ENCODE measurements at places on chromosomes 3 and 15.

DNA sequence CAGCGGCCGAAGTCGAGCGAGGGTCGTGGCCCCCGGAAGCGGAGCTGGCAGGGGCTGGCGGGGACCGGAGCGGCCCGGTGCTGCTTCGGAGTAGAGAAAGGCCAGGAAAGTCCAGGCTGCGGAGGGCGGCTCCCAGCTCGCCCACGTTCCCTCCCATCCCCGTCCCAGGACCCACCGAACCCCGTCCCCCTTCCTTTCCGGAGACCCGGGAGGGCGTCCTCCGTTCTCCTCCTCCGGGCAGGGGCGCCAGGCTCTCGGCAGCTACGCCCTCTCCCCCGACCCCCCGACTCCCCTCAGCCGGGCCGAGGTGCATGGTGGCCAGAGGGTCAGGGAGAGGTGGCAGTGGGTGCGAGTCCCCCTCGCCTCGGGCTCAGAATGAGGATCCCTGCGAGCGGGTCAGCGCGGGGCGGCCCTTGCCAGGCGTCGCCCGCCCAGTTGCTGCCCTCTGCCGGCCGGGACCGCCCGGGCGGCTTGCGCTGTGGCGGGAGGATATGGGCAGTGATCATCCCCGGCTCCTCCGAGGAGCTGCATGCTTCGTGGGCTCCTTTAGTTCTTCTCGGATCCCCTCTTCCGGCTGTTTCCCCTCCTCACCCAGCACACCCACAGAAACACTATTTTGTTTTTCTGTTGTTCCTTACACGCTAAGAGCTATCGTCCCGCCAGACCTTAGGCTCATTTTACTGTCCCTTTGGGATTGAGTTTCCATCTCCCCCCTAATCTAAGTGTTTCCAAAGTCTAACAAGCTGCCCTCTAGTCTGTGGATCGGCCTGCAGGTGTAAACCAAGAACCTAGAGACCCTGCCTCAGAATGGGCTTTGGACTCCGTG is 744 bp upstream of the ALDH1A2 start:
- DNase-seq, result peak; percentile 35

DNA sequence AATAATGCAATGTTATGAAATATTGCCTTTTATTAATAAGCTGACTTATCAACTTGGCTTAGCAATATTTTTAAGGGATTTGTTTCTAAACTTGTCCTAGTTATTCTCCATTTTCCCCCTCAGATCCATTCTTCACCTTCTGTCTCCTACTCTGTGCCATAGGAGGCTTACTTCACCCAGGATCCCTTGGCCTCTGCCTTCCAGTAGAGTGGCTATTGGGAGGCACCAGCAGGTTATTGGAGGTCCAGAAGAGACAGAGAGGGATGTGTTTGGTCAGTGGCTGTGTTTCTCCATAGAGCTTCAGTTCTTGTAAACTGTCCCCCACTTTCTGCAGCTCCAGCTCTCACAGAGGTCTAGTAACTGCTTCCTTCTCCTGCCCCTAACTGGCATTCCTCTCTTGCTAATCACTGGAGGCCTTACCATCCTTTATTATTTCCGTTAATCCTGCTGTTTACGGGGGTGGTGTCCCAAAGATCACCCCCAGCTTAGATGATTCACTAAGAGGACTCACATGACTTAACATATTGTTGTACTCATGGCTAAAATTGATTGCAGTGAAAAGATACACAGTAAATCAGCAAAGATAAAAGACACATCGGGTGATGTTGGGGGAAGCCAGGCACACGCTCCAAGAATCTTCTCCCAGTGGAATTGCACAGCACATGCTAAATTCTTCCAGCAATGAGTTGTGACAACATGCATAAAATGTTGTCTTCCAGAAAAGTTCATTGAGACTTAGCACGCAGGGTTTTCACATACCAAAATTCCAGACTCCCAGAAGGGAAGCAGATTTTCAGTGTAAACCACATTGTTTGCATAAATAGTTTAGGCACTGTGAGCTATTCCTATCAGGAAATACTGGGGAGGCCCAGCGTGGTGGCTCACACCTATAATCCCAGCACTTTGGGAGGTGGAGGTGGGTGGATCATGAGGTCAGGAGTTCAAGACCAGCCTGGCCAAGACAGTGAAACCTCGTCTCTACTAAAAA is 67.5 kb downstream of the RPL22L1 start:
- DNase-seq, result peak; percentile 98

- DNase-seq, result no peak
Observed at GRCh38 chr3:157310329-157311052, 126.2 kb upstream of the PTX3 start.

DNA sequence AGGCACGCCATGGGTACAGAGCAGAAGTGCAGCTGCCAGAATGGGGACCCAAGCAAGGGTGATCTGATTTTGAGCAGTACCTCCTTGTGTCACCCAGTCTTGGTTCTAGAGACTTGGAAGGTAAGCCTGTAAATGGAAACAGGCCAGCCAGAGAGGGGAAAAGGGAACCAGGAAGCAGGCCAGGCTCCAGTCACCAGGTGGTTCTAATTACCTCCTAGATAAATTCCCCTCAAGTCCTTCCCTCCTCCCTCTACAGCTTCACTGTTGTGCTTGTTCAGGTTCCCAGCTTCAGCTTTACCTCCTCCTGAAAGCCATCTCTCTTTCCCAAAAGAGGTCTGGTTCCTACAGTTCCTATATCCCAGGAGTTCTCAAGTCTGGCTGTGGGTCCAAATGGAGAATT is 58.8 kb upstream of the SLC7A14 start:
- DNase-seq, result no peak

- no peak for DNase-seq
Observed at GRCh38 chr3:32922078-32922477, 29.4 kb upstream of the CCR4 start.

GRCh38 chr3:127886231-127886955 is 28.6 kb upstream of the KBTBD12 start:
- no peak for DNase-seq

DNA sequence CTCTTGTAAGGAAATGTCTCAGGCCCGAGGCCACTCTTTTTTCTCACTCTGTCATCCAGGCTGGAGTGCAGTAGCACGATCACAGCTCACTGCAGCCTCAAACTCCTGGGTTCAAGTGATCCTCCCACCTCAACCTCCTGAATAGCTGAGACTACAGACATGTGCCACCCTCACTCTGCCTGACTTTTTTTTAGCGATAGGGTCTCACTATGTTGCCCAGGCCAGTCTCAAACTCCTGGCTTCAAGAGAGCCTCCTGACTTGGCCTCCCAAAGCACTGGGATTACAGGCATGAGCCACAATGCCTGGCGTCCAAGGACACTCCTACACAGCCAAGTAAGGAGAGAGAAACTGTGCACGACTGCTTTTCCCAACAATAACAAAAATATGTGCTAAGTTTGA is 7.6 kb downstream of the ZNF445 start:
- DNase-seq, result no peak

- no peak for DNase-seq
Observed at GRCh38 chr3:141677701-141678100, 60.4 kb upstream of the RNF7 start.

- no peak for DNase-seq
Observed at GRCh38 chr3:39754549-39754948, 54.9 kb upstream of the MYRIP start.

GRCh38 chr3:73411993-73412392 is 212.7 kb downstream of the PDZRN3 start:
- no peak for DNase-seq

- no peak for DNase-seq
Observed at GRCh38 chr3:136192831-136193230, 3.3 kb downstream of the MSL2 start.

- no peak for DNase-seq
Observed at GRCh38 chr3:171568766-171569165, 108.6 kb upstream of the TNIK start.

GRCh38 chr15:34682674-34683073 is 72.1 kb downstream of the GJD2 start:
- peak; percentile 6 for DNase-seq

DNA sequence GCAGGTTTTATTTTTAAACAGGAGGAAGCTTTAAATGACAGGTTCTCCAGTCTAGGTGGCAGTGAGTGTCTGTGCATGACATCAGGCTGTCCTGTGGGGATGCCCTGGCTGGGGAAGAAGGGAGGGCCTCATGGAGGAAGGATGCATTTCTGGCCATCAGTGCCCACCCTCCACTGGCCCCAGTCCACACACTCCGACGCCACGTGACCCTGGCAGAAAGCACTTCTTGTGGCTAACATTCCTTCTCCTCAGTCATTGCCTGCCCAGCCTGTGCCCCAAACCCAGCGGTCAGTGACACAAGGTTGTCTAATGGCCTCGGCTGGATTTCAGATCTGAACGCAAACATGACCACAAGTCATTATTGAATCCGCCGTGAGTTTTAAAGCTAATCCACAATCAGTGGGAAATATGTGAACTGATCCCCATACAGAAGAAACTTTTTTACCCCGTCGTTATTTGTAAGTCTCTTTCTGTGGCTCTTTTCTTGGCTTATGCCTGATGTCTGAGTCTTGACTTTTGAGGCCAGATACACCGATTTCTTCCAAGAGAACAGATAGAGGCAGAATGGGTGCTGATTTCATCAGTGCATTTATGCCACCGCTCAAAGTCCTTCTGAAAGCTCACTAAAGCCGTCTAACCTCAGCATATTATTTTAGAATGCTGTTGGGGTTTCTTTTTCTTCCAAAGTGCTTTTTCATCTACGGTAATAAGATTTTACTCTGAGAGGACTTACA is 17.3 kb upstream of the LRRK1 start:
- DNase-seq, result peak; percentile 23

DNA sequence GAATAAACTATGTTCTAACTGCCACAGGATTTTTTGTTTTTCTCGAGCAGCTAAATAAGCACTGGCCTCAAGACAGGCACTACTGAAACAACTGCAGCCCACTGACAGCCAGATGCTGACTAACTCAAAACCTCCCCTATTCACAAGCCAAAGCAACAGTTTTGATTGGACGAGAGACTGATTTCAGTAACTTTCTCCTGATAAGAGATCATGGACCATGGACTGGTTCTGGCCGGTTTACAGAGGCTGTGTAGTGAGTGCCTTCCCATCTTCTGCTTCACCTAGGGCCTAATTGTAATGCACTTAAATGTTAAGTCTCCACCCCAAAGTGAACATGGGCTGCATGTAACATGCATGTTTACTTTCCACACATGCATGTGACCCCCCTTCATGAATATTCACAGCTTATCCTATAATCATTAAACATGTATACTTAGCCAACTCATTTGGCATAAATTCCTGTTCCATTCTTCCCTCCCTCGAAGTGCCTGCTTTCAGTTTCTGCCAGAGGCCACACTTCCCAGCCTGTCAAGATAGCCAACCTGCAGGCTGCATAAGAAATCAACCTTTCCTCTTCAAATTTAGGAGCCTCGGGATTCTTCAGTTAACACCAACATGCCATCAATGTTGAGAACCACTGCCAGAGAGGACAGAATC is 108.2 kb downstream of the ULK4 start:
- no peak for DNase-seq

- DNase-seq, result no peak
Observed at GRCh38 chr3:12452361-12453330, 31.6 kb upstream of the TSEN2 start.

- no peak for DNase-seq
Observed at GRCh38 chr3:165545059-165545458, 292.2 kb downstream of the BCHE start.

DNA sequence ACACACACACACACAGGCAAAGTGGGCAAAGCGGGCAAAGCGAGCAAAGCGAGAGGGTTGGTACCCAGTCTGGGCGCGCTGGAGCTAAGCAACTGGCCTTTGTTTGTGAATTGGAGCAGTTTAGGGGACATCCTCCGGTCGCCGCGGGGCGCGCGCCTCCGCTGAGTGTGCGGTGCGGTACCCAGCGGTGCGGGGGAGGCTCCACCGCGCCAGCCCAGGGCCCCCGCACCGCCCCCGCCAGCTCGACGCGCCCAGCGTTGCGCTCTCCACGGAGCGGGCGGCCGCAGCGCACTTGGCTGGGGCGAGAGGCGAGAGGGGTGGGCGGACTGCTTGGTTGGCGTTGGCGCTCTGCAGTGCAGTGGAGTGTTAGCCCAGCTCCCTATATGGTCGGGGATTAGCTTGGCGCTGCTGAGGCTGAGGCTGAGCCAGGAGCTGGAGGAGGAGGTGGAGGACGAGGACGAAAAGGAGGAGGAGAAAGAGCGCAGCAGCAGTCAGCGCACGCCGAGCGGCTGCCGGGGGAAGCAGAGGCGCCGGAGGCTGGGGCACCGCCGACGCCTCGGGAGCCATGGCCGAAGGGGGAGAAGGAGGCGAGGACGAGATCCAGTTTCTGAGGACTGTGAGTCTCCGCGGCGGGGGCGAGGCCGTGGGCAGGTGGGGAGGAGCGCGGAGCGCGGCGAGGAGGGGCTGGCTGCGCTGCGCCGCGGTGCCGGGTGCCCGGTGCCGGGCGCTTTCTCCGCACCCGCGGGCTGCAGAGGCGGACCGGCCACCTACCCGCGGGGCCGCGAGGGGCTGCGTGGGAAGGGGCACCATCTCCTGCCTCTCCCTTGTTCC is at the start of gene RYR3:
RYR3 (plus strand) TSS at position 487 of the 831 bp plus-strand sequence; CDS start at position 566, 79 bp downstream.
- DNase-seq, result no peak

DNA sequence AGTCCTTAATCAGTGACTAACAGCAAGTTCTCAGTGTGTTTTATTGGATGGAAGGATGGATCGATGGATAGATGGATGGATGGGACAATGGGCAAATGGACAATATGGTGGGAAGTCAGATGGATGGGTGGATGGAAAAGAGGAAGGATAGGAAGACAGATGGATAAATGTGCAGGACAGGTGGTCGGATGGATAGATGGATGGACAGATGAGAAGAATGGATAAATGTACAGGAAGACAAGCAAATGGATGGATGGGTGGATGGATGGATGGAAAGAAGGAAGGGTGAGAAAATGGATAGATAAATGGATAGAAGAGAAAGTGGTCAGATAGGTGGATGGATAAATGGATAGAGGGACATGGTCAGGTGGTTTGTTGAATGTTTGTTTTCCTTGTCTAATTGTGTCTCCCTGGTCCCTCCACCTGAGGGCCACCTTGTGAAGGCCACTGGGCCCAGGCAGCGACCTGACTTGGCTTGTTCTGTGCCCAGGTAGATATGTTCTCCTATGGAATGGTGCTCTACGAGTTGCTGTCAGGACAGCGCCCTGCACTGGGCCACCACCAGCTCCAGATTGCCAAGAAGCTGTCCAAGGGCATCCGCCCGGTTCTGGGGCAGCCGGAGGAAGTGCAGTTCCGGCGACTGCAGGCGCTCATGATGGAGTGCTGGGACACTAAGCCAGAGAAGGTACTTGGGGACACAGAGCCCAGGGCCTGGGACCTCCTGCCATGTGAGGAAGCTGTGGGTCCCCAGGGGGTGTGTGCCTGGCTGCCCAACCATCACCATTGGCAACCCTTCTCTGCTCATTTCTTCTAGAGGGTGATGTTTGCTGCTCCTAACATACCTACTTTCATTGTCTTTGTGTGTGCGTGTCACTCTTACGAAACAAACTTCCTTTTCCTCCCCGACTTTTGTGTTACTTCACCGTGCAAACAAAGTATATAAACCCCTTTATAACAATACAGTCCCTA is 137.5 kb downstream of the LRRK1 start:
- DNase-seq, result no peak

GRCh38 chr3:127688416-127689265 is 15.9 kb downstream of the ABTB1 start:
- DNase-seq, result peak; percentile 29

DNA sequence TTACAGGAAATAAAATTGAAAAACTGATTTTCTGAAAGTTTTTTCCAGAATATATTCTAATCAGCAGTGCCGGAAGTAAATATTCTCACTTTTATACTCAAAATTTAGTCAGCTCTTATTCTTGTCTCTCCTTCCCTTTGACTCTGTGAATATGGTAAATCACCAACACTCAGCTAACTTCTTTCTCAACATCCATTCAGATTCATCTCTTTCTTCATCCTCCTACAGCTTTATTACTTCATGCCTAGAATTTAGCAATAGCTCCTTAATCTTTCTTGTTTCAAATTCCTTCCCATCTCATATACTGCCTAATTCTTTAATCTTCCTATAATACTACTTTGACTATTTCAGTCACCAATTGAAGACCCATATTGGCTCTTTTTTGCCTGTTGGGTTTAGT is 67.9 kb downstream of the FGF7 start:
- peak; percentile 67 for DNase-seq

Data from fibroblast of villous mesenchyme (primary cell).